Esophagus squamous epithelium (tissue), 5 donors: ENCODE measurements at places on chromosomes 1 and 21.
A peak's percentile ranks its signal among the peaks of the same experiment; 100 is the strongest.

- DNase-seq, result no peak
Measured at GRCh38 chr1:106584107-106584506, 472.4 kb upstream of the PRMT6 start.

DNA sequence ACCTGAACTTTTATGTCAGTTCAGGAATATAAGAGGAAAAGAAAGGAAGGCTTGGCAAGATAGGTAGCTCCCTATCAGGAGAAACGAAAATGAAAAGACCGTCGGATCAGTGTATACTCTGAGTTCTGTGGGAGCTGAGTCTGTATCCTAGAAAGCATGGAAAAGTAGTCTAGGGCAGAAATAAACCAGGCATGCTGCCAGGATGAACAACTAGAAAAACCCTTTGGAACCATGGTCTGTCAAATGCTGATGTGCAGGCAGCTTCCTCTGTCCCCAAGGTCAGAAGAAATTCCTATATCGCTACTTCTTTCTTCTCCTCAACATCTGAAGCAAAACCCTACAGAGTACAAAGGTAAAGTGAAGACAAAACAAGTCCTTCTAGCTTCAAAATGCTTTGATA is 268.8 kb downstream of the ST6GALNAC3 start:
- no peak for DNase-seq

GRCh38 chr1:24867084-24867870 is 62.8 kb downstream of the RUNX3 start:
- no peak for DNase-seq

- DNase-seq, result peak; percentile 10
Measured at GRCh38 chr1:22976461-22977243, 4.0 kb upstream of the LACTBL1 start.

- DNase-seq, result no peak
Measured at GRCh38 chr1:55854911-55855310, 639.7 kb upstream of the USP24 start.

- DNase-seq, result no peak
Measured at GRCh38 chr1:64886877-64887276, 79.5 kb downstream of the JAK1 start.

DNA sequence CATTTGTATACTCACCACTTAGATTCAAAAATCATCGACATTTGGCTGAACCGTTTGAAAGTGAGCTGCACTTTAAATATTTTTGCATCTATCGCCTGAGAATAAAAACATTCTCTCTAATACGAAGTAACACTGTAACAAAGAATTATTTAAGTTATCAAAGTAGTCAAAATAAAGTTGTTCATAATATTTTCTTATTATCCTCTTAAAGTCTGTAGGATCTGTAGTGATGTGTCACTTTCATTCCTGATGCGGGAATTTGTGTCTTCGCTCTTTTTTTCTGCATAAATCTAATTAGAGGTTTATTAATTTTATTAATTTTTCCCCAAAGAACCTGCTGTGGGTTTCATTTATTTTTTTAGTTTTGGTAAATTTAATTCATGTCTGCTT is 74.8 kb downstream of the ETS2 start:
- DNase-seq, result no peak

DNA sequence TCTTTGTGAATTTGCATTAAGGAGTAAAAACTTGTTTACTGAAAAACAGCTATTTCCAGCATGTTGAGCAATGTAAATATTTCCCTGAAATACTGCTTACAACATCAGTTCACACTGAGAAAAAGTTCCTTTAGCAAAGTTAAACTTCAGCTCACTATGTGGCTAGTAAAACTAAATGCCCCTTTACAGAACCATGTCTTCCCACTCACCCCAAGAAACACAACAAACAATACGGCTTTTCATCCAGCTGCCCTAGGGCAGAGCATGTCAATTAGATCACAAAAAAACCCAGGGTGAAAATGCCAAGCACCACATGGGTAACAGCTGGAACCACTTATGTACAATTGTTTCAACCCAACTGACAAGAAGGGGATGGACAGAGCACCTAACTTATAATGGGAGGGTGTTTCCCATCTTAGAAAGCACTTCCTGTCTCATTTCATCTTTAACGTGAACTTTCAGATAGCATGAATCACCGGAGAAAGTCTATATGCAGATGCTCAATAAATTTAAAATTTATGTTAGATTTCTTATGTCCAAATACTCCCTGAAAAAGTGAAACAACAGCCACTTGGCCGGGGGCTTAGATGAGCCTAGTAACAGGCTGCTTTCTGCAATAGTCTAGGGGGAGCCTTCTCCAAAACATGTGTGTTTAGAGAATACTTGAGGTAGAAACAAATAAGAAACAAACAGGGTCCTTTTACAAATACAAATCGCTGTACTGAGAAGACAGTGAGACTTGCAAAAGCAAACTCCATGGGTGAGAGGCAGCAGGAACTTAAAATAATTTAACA is 6.6 kb downstream of the NID1 start:
- DNase-seq, result no peak

GRCh38 chr1:75969550-75969949 is 37.3 kb upstream of the ASB17 start:
- no peak for DNase-seq

DNA sequence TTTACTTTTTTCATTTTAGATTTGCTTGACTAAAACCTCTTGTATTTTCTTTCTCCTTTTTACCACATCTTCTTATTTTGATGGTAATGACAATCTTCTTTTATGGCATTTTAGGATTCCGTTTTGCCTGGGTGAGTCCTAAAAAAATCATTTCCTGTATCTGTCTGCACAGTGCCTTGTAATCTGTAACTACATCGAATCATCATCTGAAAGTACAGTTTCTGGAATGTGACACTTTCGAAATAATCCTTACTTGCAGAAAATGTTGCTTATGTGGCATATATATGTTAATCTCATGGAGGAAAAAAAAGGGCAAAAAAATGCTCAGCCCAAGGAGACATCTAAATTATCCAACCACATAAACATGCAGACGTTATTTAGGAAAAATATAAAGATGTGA is 29.0 kb downstream of the GREM2 start:
- DNase-seq, result no peak

- DNase-seq, result no peak
Measured at GRCh38 chr1:217562229-217562878, 68.5 kb downstream of the GPATCH2 start.

- no peak for DNase-seq
Measured at GRCh38 chr21:35927262-35927661, 133.1 kb downstream of the SETD4 start.

DNA sequence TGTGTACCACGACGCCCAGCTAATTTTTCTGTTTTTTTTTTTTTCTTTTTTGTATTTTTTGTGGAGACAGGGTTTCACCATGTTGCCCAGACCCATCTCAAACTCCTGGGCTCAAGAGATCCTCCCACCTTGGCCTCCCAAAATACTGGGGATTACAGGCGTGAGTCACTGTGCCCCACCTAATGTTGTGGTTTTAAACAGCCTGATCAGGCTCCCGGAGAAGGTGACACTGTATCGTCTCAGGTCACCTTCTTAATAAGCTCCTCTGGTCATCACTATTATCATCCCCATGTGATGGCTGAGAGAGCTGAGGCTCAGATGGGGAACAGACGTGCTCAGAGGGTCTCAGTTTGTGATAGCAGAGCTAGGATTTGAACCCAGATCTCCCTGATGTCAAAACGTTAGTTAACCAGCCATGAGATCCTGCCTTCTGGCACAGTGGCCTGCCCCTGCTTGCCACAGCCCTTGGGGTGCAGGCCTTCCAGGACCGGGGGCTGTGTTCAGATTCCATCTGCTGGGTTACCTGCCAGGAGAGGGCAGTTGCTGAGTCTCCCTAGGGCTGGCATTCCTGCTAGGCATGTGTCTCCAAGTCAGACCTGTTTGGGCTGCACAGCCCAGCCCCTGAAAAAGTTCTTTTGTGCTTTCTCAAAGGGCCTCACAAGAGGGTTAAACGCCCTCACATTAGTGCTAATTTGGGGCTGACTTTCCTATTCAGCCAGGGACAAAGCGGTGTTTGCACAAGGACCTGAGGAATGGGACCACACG is 32.7 kb upstream of the GRHL3 start:
- no peak for DNase-seq

DNA sequence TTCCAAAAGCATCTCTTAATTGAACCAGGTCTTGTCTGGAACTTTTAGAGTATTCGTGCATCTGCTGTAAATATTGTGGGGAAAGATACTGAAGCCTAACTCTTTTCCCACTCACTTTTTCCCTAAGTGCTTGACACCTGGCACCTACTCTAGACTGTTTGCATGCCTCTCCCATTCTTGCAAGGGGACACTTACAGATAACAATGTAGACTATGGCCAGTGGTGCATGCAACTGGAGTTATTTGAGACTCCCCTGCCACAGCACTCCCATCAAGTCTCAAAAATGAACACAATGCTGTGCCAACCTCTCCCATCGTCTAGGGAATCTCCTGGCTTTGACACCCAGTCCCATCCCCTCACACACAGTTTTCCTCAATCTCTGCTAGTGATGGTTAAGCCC is 118.6 kb upstream of the ATP1B1 start:
- DNase-seq, result no peak

- no peak for DNase-seq
Measured at GRCh38 chr21:42097860-42098454, 26.8 kb downstream of the UMODL1 start.
